Stimulated activated CD8-positive, alpha-beta memory T cell treated with anti-CD3 and anti-CD28 coated beads, Interleukin-7, amount 100 ng/mL, for 48 hours (primary cell): ENCODE measurements at places on chromosomes 1 and 21.
A peak's percentile ranks its signal among the peaks of the same experiment; 100 is the strongest.

- DNase-seq: no peak
Observed at GRCh38 chr1:147773215-147773715, 12.9 kb upstream of the GJA5 start.

DNA sequence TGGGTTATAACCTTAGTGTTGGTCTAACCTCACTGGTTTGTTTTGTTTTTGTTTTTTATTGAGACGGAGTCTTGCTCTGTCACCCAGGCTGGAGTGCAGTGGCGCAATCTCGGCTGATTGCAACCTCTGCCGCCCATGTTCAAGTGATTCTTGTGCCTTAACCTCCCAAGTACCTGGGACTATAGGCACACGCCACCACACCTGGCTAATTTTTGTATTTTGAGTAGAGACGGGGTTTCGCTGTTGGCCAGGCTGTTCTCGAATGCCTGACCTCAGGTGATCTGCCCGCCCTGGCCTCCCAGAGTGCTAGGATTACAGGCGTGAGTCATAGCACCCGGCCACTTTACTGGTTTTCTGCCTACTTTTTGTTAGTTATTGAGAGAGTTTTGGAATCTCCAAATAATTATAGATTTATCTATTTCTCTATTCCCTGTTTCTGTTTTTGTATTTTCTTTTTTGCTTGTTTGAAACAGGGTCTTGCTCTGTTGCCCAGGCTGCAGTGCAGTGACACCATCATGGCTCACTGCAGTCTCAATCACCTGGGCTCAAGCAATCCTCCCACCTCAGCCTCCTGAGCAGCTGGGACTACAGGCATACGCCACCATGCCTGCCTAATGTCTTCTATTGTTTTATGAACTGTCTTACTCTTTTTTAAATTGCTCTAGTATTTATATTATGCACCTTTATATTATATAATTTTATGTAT lies 21.4 kb downstream of the SMG7 start:
- no peak for DNase-seq

- no peak for DNase-seq
Observed at GRCh38 chr1:177809819-177810218, 160.0 kb downstream of the SEC16B start.

DNA sequence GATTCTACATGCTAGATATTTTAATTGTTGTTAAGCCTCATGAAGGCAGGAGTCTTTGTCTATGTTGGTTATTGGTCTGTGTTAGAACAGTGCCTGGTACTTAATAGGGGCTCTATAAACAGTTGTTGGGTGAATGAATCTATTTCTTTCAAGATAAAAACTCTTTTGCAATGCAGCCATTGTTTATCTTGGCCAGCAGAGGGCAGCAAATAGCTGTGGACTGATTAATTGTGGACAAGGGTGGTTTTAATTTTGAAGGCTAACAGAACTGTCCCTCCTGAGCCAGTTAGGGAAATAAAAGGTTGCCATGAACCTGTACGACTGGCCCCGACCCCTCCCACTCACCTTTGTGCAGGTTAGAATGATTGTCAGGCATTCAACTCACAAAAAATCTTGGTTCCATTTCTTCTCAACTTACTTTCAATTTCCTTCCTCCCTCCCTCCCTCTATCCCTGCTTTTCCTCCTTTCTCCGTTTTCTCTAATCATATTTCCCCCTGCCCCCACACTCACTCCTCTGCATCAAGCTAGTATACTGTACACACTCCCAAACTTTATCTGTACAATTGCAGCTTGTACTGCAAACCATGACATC lies 66.3 kb upstream of the DIRAS3 start:
- DNase-seq: peak; percentile 11

GRCh38 chr1:171431994-171432393 lies 53.3 kb upstream of the PRRC2C start:
- DNase-seq: no peak

DNA sequence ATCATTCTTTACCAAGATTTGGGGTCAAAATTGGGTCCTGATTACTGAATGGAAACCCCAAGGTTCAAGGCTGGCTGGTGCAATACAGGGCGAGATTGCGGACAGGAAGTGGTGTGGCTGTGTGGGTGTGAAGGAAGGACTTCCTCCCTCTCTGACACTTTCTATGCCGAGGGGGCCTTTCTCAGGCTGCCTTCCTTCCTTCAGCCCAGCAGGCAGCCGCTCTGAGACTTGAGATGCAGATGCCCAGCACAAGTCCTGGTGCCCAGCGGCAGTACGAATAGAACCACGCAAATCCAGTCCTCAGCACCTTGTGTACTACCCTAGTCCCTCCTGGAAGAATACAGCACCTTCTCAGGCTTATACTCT lies 16.3 kb downstream of the BATF3 start:
- DNase-seq: peak; percentile 81

DNA sequence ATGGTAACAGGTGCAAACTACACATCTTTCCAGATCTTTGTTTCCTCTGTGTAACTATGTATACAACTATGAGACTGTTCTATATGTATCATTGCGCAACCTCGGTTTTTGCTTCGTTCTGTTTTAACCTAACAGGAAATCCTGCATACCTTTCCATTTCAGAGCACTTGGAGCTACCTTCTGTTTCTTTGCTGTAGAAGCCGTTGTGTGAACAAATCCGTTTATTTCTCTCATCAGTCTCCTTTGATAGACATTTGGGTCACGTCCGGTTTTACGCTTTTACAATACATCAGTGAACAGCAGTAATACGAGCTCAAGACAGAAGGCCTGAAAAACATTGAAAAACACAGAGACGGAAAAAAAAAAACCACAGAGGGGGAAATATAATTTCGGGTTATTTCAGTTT lies 10.5 kb downstream of the ATP5IF1 start:
- DNase-seq: no peak

DNA sequence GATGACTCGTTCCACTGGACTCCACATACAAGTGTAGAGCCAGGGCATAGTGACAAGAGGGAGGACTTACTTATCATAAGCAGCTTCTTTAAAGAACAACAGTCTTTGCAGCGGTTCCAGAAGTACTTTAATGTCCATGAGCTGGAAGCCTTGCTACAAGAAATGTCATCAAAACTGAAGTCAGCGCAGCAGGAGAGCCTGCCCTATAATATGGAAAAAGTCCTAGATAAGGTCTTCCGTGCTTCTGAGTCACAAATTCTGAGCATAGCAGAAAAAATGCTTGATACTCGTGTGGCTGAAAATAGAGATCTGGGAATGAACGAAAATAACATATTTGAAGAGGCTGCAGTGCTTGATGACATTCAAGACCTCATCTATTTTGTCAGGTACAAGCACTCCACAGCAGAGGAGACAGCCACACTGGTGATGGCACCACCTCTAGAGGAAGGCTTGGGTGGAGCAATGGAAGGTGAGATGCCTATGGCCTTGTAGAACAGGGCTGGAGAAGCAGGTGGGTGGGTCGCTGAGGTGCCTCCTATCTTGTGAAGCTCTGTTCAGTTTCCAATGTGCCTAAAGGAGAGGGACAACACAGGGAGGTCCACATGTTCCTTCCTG lies 12.1 kb downstream of the MIA3 start:
- no peak for DNase-seq

DNA sequence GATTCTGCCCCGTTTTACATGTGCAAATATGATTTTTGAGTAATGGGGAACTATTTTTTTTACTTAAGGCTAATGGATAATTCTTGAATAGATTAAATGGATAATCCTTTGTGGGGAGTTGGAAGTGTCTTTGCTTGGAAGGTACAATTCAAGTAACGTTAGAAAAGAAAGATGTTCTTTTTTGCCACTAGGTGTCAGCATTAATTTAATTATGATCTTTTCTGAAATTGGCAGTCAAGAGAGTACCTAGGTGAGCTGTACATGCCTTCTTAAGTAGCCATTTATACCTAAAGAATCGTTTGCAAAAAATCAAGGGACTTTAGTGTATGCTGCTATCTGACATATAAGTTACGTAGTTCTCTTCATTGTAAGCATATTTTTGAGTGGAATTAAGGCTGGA lies 2.2 kb downstream of the FBXO28 start:
- DNase-seq: no peak

DNA sequence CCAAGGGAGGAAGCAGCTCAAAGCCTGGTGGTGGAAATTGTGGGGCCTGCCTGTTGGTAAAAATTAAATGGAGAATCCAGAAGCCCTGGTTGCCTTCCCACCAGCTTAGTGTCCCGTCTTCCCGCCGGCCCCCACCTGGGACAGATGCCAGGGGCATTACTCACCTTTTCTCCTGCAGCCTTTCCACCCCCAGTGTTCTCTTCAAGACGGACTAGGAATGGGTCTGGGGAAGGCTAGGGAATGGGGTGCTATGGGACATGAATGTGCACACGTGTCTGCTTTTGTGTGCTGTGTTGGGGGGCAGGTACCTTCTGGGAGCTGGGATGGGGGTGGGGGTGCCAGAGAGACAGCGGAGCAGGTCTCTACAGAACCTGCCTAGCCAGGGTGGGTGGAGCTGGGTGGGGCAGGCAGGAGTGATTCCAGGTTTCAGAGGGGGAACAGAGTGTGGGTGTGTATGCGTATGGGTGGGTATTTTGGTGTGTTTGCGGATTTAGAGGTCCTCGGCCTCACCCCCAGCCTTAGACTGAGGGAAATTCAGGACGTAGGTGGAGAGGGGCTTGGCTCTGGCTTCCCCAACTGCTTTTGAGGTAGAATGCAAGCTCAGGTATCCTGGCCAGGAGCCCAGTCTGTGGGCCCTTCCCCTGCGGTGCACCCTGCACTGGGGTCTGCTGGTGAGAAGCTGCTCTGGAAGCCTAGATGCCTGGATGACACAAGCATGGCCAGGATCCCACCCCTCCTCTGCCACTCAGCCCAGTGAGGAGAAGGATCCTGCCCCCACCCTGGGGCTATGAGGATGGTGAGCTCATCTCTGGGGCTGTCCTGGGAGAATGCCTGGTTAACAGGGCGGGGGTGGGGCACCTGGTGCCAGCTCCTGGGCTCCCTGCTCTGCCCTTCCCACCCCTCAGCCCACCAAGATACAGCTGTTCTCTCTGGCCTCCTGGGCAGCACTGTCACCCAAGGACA lies 7.8 kb downstream of the VANGL2 start:
- no peak for DNase-seq
